ENCODE measurements at places on chromosomes 13 and 19. TPM values are rescaled to one million over a fixed set of nuclear protein-coding genes. Genes with fewer than 3 reads are reported as not detected.

FFAR2 gene
- not detected for total RNA-seq

PRTN3 gene
- 0.14 TPM for total RNA-seq

PET100 gene
- total RNA-seq = 35.8 TPM

FAAP24 gene
- total RNA-seq = 12.7 TPM

TEKTIP1 gene
- total RNA-seq = not detected

GRCh38 chr13:76036176-76036575, 400.0 kb downstream of the LMO7 start:
- no peak for DNase-seq

- DNase-seq = no peak
Observed at GRCh38 chr13:50274181-50274580, 258.9 kb downstream of the KCNRG start.

- no peak for DNase-seq
Observed at GRCh38 chr13:39417131-39417530, 185.9 kb downstream of the LHFPL6 start.
